Right ventricle myocardium inferior (tissue), 1 donor: ENCODE measurements at places on chromosomes 5 and 9. TPM values are rescaled to one million over a fixed set of nuclear protein-coding genes. Genes with fewer than 3 reads are reported as not detected.

FAM81B gene
- total RNA-seq, result 6.4 TPM

DNA sequence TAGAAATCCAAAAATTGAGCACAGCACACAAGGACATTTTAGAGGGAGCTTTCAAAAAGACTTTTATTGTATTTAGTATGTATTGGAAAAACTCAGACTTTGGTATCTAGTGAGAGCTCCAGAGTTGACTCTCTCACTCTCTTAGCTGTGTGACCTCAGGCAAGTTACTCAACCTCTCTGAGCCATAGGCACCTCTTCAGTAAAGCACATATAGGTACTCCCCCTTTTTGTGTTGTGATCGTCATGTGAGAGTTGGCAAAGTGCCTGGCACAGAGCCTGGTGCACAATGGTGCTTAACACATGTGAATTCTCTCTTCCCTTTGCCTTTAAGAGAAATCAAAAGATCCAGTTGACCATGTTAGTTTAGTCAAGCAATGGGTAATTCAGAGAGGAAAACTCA lies 186.2 kb downstream of the TMEM38B start:
- no peak for DNase-seq

PRSS3 gene
- not detected for total RNA-seq

DNA sequence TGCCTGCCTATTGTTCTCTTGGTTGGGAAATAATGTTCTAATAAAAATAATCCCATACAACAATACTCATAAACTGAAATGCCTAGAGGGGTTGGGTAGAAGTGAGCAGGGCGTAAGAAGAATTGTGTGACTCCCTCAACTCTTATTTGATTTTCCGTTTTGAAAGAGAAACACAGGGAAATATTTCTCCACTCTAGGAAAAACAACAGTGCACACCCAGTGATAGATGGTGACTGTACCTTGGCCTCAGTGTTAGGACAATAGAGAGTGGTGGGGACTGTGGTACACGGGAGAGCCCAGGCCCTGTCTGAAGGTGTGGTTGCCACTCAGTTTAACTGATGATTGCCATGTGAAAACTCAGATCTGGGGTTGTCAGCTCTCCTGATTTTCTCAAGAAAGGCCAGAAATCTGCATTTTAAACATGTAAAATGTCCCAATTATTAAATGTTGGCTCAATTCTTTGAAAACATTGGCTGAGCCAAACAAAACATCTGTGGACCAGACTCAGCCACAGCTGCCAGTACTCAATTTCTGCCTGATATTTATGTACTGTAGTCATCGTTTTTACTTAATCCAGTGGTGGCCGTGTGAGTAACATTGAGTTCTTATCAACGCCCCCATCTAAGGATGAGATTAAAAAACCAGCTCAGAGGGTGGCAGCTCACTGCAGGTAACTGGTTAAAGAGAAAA lies 103.8 kb upstream of the ZNF618 start:
- no peak for DNase-seq

DNA sequence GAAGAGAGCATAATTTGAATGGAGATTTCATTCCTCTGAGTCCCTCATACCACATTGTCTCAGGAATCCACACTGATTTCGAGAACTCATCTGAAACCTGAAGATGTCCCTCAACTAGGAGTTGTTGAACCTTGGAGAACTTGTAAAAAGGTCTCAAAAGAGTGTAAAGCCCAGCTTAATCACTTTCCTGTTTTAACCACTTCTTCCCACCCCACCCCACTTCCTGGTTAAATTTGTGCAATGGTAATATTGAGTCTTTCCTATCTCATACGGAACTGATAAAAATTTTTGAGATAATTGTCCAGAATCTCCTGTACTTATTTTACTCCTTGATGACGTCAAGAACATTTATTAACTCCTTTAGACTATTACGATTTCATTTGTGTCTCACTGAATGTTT lies 240.7 kb downstream of the ARRDC3 start:
- DNase-seq, result no peak

- no peak for DNase-seq
Measured at GRCh38 chr9:86324308-86324707, 29.9 kb downstream of the TUT7 start.

GKAP1 gene
- total RNA-seq, result 26.4 TPM

GABRA1 gene
- not detected for total RNA-seq

- no peak for DNase-seq
Measured at GRCh38 chr5:177380805-177381126, 3.5 kb upstream of the SLC34A1 start.

DNA sequence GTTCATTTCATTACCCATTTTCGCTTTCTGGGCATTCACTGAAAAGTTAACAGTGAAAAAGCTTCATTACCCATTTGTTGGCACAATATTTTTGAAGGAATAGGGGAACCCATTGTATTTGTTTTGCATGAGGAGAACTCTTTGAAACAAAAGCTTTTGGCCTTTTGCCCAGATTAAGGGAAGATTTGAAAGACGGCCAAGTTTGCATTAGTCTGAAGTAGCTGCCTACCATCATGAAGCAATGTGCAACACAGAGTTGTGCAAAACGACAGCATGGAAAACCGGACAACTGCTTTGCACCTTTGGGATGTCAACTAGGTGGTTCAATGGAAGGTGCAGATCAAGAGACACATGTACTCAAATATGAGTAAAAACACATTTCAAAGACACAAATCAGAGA lies 84.9 kb downstream of the TRPM3 start:
- DNase-seq, result no peak

SOHLH1 gene
- total RNA-seq, result not detected

- no peak for DNase-seq
Measured at GRCh38 chr5:98314292-98314691, 459.2 kb upstream of the RGMB start.

GPR150 gene
- total RNA-seq, result not detected

- no peak for DNase-seq
Measured at GRCh38 chr5:137500615-137501225, 1.6 kb upstream of the SPOCK1 start.

DNA sequence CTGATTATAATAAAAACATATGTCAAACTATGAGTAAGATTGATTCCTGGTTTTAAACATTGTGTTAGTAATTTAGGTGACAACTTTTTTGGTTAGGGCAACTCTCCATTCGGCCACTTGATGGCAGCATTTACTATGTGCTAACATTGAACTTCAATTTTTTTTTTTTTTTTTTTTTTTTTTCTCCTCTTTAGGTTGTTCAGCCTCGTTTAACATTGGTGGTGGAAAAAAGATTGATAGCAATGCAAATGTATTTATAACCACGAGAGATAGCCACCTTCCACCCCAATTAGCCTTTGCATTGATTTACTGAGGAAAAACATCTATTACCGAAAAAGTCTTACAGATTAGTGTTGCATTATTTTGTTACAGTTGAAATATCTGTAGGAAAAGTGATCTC lies 159.1 kb downstream of the CSNK1G3 start:
- no peak for DNase-seq
